ENCODE measurements at places on chromosomes 6 and 20.
A peak's percentile ranks its signal among the peaks of the same experiment; 100 is the strongest.

GRCh38 chr6:132961610-132962009 is 147.2 kb downstream of the RPS12 start:
- peak; percentile 13 for DNase-seq

GRCh38 chr6:127079681-127080080 is 38.8 kb upstream of the RSPO3 start:
- no peak for DNase-seq

- DNase-seq, result no peak
These were observed 68.7 kb downstream of the PHACTR2 start for GRCh38 chr6:143746202-143747119.

GRCh38 chr6:82040405-82041221 is 206.9 kb downstream of the IBTK start:
- DNase-seq, result peak; percentile 47

DNA sequence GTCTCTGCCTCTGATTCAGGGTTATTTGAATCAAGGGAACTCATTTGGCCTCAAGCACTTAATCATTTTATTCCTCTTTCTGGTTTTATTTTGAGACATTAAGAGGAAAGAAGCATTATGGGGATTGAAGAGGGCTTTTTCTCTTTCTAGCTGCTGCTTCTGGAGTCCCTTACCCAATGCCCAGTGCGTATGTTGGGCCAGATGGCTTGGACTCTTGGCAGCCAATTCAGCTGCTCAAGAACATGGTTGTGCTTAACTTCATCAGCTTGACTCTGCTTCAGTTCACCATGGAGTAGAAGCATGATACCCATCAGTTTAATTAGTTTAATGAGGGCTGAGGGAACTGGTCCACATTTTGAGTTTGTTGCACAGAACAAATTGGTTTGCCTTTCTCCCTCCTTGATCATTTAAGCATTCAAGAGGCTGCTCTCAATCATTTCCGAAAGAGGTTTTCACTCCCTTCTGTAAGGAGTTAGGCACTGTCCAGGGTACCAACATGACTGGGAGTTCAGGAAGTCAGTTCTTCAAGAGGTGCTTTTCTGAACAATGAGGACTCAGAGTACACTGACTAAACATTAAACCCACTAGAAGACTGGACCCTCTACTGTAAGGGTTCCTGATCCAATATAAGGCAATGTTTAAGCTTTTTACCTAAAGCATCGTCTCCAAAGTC is 14.6 kb downstream of the PDYN start:
- DNase-seq, result no peak

- DNase-seq, result no peak
These were observed 154.7 kb downstream of the PHF3 start for GRCh38 chr6:63790334-63790733.

Measured in hematopoietic multipotent progenitor cell treated with erythropoietin and hydrocortisone succinate and interleukin-3 and kit ligand, for 8 days (in vitro differentiated cells).